ENCODE measurements at places on chromosomes 7 and 10. TPM values are rescaled to one million over a fixed set of nuclear protein-coding genes. Genes with fewer than 3 reads are reported as not detected.

Gene LRRD1
- 0.20 TPM for total RNA-seq

Gene KCNMA1
- 51.2 TPM for total RNA-seq

Gene UNCX
- not detected for total RNA-seq

Gene ANXA11
- total RNA-seq = 122 TPM

Gene MRC1
- total RNA-seq = not detected

Gene CYP3A5
- total RNA-seq = 4.0 TPM
